ENCODE measurements at places on chromosomes 4 and X. TPM values are rescaled to one million over a fixed set of nuclear protein-coding genes. Genes with fewer than 3 reads are reported as not detected.

The SPANXC gene
- not detected for polyA plus RNA-seq

DNA sequence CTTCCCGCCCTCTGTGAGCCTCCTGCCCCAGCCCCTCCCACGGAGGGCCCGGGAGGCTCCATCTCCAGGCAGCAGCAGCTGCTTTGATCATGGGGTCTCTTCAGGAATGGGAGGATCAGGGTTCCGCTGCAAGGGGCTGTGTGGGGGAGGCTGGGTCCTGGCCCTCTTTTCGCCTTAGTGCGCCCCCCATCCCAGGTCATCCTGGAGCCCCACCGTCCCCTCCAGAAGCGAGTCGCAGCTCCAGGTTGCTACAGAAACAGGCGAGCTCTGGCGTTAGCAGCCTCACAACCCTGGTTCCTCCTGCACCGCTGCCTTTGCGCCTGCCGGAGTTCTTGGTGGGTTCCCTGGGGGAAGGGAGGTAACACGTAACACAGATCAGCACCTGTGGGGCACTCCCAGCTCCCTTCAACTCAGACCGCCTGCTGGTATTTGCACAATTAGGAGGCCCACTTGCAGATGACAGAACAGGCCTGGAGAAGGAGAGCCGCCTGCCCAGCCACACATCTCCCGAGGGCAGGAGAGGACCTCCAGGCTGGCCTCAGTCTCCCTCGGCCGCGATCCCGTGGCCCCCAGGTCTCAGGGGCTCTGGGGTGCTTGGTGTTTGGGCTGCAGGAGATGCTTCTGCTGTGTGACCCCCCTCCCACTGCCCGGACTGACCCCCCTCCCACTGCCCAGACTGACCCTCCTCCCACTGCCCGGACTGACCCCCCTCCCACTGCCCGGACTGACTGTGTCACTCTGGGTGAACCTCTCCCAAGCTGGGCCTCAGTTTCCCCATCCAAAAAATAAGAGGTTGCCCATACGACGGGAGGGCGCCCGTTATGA, 64.2 kb upstream of the ADRA2C start:
- no peak for DNase-seq

- no peak for DNase-seq
Observed at GRCh38 chrX:65545456-65545855, 10.9 kb upstream of the LAS1L start.

GRCh38 chr4:186485561-186486062, 69.8 kb downstream of the MTNR1A start:
- DNase-seq: no peak

GRCh38 chrX:9943420-9943819, 23.7 kb upstream of the CLDN34 start:
- no peak for DNase-seq

- no peak for DNase-seq
Observed at GRCh38 chrX:153762626-153763173, 1.3 kb upstream of the PLXNB3 start.

The EDNRA gene
- not detected for polyA plus RNA-seq

The GAGE12C gene
- polyA plus RNA-seq: not detected

DNA sequence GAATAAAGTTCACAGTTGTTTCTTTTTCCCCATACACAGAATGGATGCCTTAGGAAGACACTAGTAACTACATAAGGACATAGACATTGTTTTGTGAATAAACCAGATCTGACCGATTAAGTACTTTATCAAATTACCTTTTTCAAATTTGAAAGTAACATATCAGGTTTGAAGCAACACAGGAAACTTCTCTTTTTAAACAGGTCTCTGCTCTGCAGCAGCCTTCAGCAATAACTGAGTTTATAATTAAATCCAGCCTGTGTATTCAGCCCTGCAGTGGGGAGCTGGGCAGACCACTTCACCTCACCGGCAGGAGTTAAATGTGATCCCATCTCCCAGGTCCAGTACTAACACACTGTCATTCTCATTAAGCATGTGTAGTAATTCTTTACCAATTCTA, 68.3 kb upstream of the ATOH1 start:
- DNase-seq: no peak

DNA sequence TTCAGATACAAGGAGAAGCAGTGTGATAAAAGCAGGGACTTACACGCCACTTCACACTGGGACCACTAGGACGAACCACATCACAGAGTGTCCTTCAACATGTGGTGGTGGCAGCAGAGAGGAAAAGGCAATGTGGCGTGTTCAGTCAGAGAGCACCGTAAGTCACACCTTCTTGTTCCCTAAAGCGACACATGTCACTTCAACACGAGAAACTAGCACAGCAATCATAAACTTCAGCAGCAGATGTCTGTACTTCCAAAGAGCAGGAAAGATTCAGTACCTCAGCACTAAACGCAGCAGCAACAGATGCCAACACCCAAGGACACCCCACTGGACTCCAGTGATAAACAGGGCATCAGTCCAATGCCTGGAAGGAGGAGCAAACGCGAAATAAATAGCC, 96.7 kb downstream of the AREG start:
- no peak for DNase-seq

DNA sequence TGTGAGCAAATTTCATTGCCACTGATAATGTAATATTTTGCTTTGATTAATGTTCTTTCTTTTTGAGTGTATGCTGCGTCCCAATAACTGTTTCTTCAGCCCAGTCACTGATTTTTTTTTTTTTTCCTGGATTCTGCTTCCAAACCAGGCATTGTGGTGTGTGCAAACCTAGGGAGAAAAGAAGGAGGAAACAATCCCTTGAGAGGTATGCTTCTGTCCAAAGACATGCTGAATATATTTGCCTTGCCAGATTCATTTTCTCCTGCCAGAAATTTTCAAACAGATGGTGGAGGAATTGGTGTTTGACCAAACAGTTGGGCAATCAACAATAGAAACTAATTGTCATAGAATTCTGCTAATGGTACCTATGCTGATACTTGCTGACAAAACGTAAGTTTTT, 753.6 kb downstream of the RPA4 start:
- DNase-seq: no peak

- no peak for DNase-seq
Observed at GRCh38 chrX:151697522-151697921, 2.3 kb downstream of the PRRG3 start.

The CT83 gene
- polyA plus RNA-seq: not detected

- no peak for DNase-seq
Observed at GRCh38 chrX:19863857-19864223, 23.6 kb downstream of the SH3KBP1 start.

- DNase-seq: no peak
Observed at GRCh38 chr4:53520116-53520515, 71.2 kb downstream of the LNX1 start.

DNA sequence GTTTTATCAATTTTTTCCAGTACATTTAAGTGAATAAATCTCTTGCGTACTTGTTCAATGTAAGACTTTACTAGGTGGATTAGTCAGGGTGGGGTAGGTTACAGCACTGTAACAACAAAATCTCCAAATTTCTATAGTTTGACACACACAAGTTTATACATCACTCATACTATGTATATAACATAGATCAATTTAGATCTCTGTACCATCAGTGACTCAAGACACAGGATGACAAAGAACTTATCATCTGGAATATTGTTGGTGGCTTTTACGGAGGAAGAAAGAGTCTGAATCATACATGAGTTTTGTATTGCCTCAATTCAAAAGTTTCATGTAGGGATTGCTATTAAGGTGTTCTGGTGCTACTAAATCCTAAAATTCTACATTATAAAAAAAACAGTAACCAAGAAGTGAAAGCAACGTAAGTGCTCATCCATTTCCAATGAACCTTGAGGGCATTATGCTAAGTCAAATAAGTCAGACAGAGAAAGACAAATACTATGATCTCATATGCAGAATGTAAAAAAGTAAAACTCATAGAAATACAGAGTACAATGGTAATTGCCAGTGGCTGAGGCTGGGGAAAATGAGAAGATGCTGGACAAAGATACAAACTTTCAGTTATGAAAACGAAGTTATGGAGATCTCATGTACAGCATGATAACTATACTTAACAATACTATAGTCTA, 98.0 kb upstream of the DKK2 start:
- DNase-seq: no peak

- DNase-seq: no peak
Observed at GRCh38 chrX:107741404-107741790, 34.2 kb downstream of the TSC22D3 start.

The FGA gene
- polyA plus RNA-seq: 755 TPM
